Spinal cord (tissue), 10 donors: ENCODE measurements at places on chromosomes 16 and 17.

DNA sequence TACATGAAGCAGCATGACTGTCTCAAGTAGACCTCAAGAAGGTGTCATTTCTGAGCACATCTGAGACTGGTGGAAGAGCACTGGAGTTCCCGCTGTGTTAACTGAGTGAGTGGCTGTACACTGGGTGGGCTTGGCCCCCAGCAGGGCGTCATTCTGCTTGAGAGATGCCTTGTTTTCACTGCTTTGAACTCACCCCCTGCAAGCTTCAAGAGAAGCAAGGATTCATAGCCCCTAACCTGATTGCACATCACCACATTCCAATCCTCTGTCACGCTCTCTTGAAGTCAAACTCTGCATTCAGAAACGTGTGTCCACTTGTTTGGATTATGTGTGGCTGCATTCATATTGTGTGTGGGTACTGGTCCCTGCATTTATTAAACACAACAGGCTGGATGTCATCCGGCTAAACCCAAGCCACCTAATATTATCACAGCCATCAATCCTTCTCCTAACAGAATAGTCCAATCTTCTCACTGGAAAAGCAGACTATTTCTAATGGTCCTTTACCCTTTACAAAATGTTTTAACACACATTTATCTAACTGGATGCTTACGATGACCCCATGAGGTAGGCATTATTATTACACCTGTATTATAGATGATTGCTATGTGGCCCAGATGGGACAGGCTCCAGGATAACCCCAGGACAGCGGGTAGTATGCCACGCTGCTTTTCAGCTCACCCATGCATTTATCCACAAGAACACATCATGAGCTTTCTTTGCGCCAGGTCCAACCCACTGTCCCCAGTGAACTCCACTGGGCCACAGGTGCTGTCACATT lies 76.3 kb downstream of the USP31 start:
- DNase-seq = no peak

- DNase-seq = no peak
Observed at GRCh38 chr17:65064452-65065019, 8.0 kb upstream of the GNA13 start.

- DNase-seq = no peak
Observed at GRCh38 chr17:73268582-73269328, 7.1 kb upstream of the CPSF4L start.

GRCh38 chr16:86768999-86769398 lies 190.7 kb downstream of the FOXL1 start:
- no peak for DNase-seq
